Activated naive CD4-positive, alpha-beta T cell (primary cell): ENCODE measurements at places on chromosomes 16 and 17.
A peak's percentile ranks its signal among the peaks of the same experiment; 100 is the strongest.

DNA sequence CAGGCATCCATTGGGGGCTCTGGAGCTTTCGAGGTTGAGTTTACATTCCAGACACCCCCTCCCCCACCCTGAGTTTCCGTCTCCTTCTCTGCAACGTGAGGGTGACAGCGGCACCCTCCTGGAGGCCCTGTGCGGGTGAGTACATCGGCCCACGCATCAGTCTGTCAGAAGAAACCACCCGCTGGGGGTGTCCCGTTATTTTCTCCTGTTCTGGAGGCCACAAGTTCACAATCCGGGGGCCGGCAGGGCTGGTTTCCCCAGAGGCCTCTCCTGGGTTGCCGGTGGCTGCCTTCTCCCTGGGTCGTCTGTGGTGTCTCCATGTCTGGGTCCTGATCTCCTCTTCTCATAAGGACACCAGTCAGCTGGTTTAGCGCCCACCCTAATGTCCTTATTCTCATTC, 35.7 kb downstream of the GSE1 start:
- no peak for DNase-seq

DNA sequence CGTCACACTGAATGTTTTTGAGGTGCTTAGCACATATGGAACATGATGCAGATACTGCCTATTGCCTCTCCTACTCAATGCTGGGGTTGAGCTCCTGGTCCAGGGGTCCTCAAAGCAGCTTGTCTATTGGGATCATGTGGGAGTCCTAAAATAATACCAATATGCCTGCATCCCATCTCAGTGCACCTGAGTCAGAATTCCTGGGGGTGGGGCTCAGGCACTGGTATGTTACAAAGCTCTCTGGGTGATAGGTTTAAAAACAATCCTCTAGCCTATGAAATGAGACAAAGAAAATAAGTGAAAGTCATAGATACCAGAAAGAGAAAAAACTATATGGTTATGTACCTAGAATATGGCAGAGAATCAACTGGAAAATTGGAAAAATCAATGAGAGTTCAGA, 156.6 kb upstream of the NLRP1 start:
- DNase-seq = no peak

- no peak for DNase-seq
These were observed 156.8 kb upstream of the CHMP6 start for GRCh38 chr17:80834893-80835275.

- DNase-seq = peak; percentile 94
These were observed at the start of gene CLUH for GRCh38 chr17:2711608-2712299. Gene CLUH, minus strand, starts transcription at chr17:2711764. Its CDS starts 103 bp downstream, at chr17:2711661.

- DNase-seq = no peak
These were observed 89.8 kb downstream of the CYB561 start for GRCh38 chr17:63356337-63356757.

- DNase-seq = no peak
These were observed 1.3 kb downstream of the METTL23 start for GRCh38 chr17:76727745-76728456.

DNA sequence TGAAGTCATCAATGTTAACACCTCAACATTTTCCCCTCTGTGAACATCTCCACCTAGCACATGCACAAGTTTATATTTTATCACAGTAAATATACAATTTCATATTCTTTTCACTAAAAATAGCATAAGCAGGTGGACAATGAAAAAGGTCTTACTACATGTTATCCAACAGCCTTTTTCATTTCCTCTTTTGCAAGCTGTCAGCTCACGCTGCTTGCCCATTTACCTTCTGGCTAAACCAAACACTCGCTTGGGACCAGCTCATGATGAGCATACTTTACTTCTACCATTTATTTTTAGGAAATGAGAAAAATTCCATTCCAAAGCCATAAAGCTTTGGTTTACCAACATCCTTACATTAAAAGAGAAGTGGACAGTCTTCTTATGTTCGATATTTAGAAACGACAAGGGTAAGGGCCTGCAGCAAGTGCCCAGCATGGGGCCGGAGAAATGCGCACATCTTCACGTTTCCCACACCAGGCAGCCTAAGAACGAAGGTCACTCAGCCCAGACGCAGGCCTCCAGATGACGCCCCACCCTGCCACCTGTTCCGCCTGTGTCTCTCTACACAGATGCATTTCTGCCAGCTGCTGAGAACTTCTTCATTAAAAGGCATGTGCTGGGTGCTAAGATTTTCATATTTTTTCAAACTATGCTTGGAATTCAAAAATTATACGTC, 13.9 kb downstream of the SNN start:
- DNase-seq = no peak

- no peak for DNase-seq
These were observed 96.7 kb upstream of the XYLT1 start for GRCh38 chr16:17567455-17567854.

GRCh38 chr16:6229186-6229585, 1103.5 kb upstream of the RBFOX1 start:
- no peak for DNase-seq

- DNase-seq = no peak
These were observed 20.2 kb upstream of the SPPL2C start for GRCh38 chr17:45824475-45824874.

DNA sequence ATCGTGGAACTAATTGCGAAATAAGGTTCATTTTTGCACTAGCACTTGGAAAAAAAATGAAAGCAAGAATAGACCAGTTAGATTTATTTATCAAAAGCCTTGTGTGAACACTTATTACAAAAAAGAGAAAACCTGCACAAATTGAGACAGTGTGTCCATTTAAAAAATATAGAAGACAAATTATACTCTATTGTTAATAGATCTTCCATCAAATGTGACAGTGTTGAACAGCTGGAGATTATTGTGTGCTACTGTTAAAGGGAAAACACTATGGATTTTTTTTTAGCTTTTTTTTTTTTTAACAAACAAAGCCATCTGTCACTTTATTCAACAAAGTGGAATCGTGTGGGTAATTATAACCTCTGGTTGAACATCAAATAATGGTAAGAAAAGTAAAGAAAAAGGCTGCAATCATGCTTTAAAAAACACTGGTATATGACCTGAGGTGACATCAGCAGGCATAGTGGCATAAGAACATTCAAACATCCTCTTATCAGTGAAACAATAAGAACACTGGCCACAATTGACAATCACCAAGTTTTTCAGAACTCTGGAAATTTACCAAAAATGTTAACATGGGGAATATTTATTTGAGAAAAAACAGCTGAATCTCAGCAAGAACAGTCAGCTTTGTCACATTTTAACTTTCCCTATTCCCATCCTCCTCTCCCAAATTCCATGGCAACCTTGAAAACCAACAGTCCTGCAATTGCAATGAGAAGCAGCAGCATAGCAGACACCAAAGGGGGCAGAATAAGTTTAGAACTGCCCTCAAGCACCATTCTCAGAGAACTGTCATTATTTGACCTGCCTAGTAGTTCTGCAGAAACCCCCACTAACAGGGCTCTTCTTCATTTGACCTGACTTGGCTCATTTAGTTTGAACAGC, 442.3 kb upstream of the MON1B start:
- DNase-seq = no peak
